ENCODE measurements at places on chromosomes 1 and 21.

DNA sequence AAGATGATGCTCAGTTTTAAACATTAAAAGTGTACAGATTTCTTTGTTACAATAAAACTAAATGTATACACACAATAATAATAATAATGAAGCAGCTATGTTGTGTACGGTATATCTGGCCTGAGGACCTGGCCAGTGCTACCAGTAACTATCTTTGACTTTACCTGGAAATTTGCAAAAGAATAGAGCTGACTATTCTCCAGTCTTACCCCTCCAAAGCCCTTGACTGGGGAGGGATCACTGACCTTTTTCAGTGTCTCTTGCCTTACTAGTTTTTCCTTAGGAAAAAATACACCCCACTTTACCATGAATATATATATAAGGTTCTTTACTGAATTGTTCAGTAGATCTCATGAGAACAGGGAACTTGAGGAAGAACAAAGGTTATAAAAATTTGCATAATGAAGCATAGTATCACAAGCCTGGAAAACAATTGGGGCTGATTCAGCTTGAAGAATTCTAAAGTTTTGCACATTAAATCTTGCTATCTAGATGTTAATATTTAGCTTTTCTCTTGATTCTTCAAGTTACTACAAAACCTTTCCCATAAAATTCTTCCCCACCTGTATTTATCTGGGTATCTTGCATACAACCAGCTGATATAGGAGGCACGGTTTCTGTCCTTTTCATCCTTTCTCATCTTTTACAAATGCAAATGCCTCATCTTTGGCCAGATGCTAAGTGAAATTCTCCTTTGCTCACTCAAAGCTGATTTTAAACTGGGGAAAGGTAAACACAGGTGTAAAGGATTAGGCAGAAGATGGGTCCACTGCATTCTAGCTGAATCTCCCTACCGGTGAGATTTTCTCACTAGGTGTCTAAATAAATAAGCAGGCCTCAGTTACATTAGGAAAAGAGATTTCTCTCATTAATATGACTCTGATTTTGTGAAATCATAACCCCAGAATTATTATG lies 25.0 kb upstream of the SLAMF1 start:
- DNase-seq, result no peak

DNA sequence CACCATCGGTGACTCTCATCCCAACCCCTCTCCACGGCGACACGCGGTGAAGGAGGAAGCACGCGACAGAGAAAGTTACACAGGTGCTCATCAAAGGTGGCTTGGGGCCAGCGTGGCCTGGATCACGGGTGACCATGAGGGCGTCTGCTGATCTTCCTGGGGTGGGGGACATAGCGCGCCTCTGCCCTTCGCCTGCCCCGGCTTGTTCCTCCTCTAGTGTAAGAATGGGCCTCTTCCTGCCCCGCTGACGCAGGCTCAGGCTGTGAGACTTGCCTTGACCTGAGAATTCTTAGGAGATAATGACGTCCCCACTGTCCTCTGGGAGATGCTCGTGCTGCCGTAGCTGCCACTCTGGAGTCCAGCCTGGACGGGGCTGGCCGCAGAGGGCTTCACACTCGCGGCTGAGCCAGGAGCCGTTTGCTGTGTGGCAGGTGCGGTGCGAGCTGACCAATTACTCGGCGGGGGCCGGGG lies 39.0 kb upstream of the TMEM52 start:
- no peak for DNase-seq

DNA sequence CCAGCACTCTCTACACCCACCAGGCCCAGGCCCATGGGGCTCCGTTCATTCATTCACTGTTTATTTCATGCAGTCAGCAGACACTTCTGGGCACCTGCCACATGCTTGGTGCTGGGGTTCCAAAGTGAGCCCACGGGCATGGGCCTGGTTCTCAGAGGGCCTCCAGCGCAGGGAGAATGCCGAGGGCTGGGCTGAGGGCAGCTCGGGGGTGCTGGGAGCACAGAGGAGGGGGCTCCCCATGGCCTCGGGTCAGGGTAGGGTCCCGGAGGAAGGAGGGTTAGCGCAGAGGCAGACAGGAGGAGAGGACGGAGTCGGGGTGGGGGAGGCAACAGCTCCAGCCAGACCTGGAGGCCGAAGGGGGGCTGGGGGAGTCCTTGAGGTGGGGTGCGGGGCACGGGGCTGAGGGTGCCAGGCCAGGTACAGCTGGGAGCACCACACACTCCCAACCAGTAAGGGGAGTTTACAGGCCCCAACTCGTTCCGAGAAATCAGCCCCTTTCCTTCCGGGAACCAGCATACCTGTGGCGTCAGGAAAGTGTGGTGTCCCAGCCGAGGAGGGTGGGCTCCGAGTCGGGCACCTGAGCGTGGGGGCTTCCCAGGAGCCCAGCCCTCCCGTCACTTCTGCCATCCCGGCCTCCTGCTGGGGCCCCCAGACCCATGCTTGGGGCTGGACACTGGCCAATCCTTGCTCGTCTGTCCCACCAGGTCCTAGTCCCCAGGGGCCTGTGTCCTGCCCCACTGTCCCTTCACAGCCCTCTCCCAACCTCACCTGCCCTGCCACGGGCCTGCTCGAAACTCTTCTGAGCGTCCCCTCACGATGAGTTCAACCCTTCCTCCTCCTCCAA lies 10.8 kb downstream of the ARHGEF16 start:
- DNase-seq, result no peak

- DNase-seq, result no peak
Observed at GRCh38 chr21:44724926-44725325, 13.6 kb upstream of the TSPEAR start.

Data from MV-4-11 (cell line).